Nephron progenitor cell (in vitro differentiated cells): ENCODE measurements at places on chromosomes 4 and X.
A peak's percentile ranks its signal among the peaks of the same experiment; 100 is the strongest.

DNA sequence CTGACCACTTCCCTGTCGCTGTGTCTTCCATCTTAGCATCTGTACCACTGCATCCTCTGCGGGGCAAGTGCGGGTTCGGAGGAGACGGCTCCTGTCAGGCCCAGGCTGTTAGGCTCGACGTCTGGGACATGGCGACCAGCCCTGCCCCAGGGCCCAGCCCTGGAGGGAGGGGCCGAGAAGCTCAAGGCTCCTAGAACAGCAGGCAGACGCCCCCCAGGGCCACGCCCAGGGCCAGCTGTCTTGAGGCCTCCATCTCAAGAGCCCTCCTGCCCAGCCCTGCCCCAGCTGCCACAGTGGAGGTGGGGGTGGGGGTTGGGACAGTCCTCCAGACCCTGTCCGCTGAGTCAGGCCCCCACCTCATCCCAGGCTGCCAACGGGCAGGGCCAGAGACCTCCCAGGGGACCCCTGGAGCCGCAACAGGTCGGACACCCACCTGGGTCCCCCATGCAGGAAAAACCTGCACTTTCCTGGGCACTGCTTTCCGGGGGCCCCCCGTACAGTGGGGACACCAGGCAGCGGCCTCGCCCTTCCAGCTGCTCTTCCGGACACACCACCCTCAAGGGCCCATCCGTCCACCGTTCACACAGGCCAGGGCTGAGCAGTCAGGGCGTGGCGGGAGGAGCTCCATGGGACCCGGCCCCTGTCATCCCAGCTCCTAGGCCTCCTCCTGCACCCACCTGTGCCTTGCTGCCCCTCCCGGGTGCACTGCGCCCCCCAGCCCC, 83.1 kb downstream of the FAM53A start:
- DNase-seq, result no peak

GRCh38 chr4:6804082-6804752, 21.7 kb downstream of the KIAA0232 start:
- no peak for DNase-seq

GRCh38 chr4:153403726-153404125, 59.2 kb downstream of the MND1 start:
- DNase-seq, result no peak

- no peak for DNase-seq
These were observed 87.7 kb downstream of the COL25A1 start for GRCh38 chr4:109214622-109215301.

DNA sequence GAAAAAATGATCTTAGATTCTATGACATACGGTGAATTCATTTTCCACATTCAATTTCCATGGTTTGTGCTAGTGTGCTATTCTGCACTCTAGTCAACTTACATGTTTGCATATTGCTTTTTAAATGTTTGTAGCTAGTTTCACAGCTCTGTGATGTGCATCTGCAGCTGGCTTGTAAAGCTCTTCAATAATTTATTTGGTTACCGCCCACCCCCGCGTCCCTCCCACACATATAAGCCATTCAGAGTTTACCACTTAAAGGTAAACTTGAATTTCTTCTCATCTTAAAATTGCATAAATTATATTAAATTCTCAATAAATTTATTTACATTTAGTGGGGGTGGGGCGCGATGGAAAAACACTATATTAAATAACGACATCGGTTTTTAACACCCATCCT, 291 bp upstream of the NBDY start:
- peak; percentile 13 for DNase-seq

DNA sequence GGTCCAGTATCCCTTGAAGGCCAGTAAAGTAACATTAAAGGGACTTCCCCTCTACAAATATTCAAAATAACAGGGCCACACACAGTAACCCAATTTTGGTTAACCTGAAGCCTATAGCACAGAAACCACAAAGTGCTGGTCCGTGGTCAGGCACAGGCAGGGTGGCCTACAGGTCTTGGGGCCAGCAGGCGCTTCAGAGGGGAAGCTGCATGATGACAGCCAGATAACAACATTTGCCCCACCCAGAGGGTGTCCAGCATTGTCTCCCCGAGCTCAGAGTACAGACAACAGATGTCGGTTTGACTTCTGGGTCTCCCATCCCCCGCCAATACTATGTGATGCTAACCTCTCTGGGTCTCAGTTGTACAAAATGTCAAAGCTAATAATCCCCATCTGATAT, 51.1 kb downstream of the SH3KBP1 start:
- DNase-seq, result no peak

DNA sequence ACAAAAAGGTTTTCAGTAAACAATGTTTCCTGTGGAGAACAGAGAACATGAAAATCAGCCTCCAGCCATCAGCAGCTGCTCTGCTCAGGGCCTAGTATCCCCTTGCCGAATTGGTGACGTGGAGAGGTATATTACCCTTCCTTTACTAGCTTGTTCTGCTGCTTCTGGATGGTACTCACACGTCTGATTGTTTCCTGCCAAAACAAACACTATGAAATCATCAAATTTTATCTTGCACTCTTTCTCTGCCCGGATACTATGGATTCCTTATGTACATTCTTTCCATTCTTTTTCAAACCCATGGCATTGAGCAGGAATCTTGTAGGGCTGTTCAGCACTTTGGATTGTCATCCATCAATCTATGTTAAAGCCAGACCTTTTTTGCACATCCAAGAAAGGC, 18.8 kb upstream of the METAP1 start:
- no peak for DNase-seq

GRCh38 chr4:105170711-105171110, 24.0 kb downstream of the TET2 start:
- no peak for DNase-seq

GRCh38 chr4:71732706-71733105, 51.2 kb downstream of the GC start:
- no peak for DNase-seq

DNA sequence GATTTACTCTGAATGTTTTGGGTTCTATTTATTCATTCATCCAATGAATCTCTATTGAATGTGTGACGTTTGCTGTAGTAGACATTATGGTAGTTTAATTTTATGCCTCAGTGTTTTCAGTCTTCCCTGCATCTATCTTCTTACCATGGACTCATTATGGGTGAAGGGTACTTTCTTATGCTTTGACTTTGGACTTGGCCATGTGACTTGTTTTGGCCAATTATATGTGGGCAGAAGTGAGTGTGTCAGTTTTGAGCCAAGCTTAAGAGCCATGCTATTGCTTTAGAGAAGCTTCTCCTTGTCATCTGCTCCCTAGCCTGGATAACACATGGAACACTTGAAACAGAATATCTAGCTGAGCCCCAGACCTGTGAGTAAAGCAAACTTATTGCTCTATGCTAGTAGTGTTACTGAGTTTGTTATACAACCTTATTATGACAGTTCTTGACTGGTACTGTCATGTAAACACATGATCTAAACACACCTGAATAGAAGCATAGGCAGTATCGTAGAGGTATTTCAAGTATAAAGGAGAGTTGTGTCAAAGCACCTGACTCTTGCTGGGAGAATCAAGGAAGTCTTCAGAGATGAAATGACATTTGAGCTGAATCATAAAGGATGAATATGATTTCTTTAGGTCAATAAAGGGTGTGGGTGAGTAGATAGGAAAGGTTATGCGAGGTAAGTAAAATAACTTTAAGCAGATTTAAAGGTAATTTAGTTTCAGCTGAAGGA, 128.4 kb downstream of the NAA11 start:
- no peak for DNase-seq

GRCh38 chr4:128700659-128701350, 108.7 kb upstream of the JADE1 start:
- no peak for DNase-seq

DNA sequence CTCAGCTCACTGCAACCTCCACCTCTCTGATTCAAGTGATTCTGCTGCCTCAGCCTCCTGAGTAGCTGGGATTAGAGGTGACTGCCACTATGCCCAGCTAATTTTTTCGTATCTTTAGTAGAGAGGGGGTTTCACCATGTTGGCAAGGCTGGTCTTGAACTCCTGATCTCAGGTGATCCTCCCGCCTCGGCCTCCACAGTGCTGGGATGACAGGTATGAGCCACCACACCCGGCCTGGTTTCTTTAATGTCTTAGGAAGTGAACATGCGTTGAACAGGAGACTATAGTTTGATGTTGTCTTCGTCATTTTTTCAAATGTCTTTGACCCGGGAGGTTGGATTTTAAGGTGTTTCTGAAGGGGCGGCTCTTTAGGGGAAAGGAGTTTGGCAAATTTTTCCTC, 91.0 kb downstream of the DHRSX start:
- no peak for DNase-seq

- DNase-seq, result no peak
These were observed 32.7 kb downstream of the RUFY3 start for GRCh38 chr4:70754470-70754869.

- DNase-seq, result no peak
These were observed 145.1 kb downstream of the NHS start for GRCh38 chrX:17520016-17520615.

DNA sequence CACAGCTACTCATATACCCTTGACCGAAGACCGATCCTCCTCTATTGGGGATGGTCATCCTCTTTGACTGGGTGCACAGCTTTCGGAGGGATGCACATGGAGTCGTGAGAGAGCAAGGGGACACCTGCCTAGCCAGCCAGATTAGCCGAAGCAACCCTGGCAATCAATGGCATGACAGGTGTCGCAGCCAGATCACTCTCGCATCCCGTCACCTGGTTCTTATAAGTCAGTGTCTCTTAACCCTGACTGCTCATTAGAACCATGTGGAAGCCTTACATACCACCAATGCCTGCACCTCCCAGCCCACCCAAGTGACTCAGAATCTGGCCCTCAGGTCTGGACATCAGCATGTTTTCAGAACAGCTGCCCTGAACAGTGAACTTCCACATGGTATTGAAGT, 249.7 kb downstream of the EVC2 start:
- DNase-seq, result no peak

DNA sequence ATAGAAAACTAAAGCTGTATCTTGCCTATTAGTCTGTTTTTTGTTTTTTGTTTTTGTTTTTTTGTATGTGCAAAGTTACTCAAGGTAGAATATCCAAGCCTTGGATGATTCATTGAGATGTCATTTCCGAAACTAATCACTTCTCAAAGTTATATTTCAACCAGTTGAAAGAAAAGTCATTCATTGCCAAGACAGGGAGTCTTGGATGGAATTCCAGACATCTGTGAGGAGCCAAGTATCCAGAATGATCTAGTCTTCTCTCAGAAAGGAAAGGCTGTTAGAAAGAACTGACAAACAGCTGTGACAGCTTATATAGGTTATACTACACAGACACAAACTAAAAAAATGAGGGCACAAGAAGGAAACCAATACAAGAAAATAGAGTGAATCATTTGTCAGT, 141.1 kb upstream of the NDST3 start:
- DNase-seq, result no peak

DNA sequence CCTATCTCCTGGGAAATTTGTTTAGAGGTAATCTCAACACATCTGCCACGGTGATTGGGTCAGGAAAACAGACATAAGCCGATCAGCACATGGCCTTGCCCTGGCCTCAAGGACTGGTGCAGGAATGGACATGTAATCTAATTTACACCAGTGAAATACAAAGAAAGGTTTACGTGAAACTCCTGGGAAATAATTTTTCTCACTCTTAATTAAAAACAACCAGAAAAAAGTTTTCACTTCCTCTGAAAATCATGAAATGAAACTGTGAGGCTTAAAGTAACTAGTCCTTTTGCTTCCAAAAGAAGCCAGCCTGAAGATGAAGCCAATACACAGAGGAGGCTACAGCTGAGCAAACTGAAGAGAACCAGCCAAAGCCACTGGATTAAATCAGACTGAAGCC, 154.1 kb upstream of the FAM241A start:
- DNase-seq, result no peak

GRCh38 chrX:81120936-81121371, 80.8 kb downstream of the HMGN5 start:
- DNase-seq, result peak; percentile 47

DNA sequence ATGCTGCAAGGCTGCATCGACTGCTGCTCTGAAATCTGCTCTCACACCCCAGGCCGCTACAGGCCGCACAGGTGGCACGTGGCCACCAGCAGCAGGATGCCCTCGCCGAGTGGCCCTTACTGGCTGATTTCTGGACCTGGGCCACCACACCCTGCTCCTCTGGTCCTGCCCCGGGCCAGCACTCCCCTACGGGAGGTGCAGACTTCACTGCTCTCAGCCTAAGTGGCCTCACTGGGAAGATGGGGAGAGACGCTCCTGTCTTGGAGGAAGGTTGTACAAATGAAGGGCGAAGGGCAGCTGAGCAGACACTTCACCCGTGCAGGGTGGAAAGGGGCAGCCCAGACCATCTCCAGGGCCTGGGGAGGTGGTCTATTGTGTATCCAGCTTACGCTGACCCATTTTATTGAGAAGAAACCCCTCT, 72.5 kb downstream of the ACOX3 start:
- DNase-seq, result no peak

DNA sequence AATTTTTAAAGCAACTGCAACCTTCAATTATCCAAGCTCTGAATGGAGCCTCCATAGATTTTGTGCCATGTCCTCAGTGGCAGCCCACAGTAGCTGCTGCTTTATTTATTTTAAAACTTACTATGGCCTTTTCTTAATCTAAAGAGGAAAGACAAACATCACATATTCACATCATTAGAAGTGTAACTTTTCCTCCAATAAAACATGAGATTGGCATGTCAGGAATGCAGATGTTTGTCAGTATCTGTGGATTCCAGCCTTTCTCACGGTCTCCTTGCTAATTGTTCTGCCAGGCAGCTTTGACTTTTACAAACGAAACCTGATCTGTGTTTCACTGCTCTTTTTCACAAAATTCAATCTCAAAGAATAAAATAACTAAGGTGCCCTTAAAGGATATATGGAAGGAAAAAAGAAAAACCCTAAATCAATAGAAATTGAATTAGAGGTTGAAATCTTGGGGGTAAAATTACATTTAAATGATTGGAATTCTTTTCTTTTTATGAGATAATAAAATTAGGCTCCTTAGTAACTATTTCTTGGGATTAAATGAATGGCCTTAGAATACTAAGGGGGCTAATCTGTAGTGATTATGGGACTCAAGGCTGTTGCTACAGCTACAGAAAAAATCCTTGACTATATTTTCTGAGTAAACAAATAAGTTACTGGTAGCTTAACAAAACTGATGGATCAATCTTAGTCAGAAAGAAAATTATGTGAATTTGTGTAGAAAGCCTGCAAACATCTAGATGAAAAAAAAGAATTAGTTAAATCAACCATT, 151.3 kb downstream of the RTL9 start:
- peak; percentile 15 for DNase-seq

DNA sequence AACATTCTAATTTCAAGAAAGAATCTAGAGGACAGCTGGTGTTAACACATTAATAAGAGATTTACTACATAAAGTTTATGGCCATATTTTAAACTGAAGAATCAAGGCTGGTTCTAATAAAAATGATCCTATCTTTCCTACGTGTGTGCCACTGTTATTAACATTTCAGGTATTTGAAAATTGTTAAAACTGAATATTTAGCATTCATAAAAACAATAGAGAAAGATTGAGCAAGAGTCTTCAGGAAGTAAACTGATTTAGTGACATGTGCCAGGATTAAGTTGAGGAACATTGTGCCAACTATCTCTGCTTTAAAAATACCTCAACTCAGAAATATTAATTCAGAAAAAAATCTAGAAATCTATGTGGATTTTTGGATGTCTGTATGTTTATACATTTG, 810.1 kb downstream of the FAT4 start:
- no peak for DNase-seq
